Colonic mucosa (tissue), 4 donors: ENCODE measurements at places on chromosomes 4 and X. TPM values are rescaled to one million over a fixed set of nuclear protein-coding genes. Genes with fewer than 3 reads are reported as not detected.

GRCh38 chr4:182749667-182750167 is 167.5 kb downstream of the DCTD start:
- H3K36me3 ChIP-seq = no peaks in the 10 kb centered on the region
- H3K27ac ChIP-seq = no peak overlapping the region
- DNase-seq = no peak
- no peak overlapping the region for H3K4me3 ChIP-seq
- H3K27me3 ChIP-seq = no peaks in the 10 kb centered on the region
- no peaks in the 10 kb centered on the region for H3K4me1 ChIP-seq

DNA sequence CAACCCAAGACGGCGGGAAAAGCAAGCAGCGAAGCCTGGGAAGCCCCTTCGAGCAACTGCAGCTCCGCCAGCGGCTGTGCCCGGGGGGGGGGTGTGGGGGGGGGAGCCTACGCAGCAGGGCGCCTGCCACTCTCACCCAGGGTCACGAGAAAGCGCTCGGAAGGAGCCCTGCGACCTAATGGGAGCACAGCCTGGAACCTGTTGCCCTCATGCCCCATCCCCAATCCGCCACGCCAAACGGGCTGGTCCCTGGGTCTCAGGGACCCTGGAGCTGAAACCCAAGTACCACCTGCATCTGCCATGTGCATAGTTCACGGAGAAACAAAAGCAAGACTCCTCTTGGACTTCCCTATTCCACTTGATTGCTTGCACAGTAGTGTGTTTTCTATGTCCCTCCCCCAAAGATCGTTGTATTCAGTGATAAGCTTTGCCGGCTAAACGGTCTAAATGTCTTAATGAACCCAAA is 359 bp upstream of the GAB3 start:
- no peak overlapping the region for H3K27ac ChIP-seq
- no peak overlapping the region for H3K4me3 ChIP-seq
- peaks cover 11% of the 10 kb centered on the region for H3K27me3 ChIP-seq
- DNase-seq = no peak
- H3K36me3 ChIP-seq = no peaks in the 10 kb centered on the region
- H3K4me1 ChIP-seq = no peaks in the 10 kb centered on the region

DNA sequence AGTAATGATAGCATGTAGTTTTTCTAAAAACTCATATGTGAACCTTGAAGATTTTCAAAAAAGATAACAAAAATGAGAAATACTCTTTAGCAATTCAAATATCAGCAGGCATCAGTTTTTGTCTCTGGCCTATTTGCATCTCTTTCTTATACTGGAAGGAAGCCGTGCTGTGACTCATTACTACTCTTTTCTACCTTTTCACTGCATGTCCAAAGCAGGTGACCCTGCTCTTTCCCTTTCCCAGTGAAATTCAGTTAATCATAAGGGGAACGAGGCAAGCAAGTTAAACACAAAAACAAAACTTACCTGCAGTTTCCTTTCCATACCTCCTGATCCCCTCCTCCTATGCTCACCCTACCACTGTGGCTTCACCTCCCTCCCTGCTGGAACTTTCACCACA is 9.3 kb downstream of the SPATA4 start:
- no peaks in the 10 kb centered on the region for H3K36me3 ChIP-seq
- DNase-seq = no peak
- no peak overlapping the region for H3K27ac ChIP-seq
- H3K4me3 ChIP-seq = no peak overlapping the region

DNA sequence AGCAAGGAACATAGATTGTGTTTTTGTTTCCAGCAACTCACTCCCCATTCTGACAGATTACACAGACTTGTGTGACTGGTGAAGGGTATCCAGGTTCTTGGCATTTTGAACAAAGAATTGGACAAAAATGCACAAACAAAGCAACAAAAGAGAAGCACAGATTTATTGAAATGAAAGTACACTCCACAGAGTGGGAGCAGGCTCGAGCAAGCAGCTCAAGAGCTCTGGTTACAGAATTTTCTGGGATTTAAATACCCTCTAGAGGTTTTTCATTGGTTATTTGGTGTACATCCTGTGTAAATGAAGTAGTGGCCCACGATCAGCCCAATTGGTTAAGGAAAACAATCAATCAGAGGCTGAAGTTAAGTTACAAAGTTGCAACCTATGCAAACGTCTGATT is 155.0 kb upstream of the JADE1 start:
- H3K36me3 ChIP-seq = no peaks in the 10 kb centered on the region
- no peaks in the 10 kb centered on the region for H3K27me3 ChIP-seq
- no peak overlapping the region for H3K27ac ChIP-seq
- peaks cover 5% of the 10 kb centered on the region for H3K4me1 ChIP-seq
- H3K4me3 ChIP-seq = no peak overlapping the region

DNA sequence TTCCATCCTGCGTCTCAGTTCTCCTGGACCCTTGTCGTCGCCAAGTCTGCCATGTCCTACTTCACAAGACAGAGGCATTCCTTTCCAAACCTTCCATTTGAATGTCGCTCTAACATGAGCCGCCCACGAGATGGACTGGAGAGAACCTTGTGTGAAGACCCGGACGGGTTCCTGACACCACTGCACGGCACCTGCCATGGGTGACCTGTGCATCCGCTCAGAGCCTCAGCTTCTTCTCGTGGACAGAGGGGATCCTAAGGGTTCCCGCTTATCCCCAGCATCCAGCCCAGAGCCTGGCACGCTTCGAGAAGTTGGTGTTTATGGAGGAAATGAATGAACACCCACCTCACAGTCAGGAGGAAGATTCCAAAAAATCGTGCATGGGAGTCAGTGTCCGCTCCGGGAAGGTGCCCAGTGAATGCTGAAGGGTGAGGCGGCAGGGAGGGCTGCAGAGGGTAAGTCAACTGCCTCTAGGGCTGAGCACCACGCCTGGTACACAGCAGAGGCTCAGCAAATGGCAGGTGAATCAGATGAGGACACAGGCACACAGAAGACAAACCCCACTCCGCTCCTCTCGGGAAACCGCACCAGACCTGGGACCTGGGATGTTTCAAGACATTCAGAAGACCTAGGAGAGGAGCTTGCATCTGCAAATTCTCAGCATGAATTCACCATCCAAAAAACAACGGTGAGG is 52.6 kb downstream of the WFS1 start:
- H3K27me3 ChIP-seq = no peaks in the 10 kb centered on the region
- DNase-seq = no peak
- H3K36me3 ChIP-seq = no peaks in the 10 kb centered on the region
- no peak overlapping the region for H3K4me3 ChIP-seq
- H3K27ac ChIP-seq = no peak overlapping the region

DNA sequence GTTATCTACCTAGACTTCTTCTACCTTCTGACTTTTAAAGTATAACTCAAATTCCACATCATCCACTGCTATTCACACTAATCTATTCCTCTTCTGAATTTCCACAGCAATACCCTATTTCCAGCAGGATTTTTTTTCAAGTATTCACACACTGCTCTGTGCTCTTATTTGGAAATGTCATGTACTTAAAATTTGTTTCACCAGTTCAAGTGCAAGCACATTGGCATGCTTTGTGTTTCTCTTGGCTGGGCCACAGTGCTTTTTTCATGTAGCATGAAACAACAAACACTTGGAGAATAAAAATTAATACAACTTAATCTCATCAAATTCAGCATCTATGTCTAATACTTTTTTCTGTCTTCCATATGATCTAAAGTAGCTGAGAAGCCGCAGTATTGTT is 161.8 kb upstream of the PCDH18 start:
- DNase-seq = no peak
- H3K4me1 ChIP-seq = no peaks in the 10 kb centered on the region
- H3K4me3 ChIP-seq = no peak overlapping the region
- H3K36me3 ChIP-seq = no peaks in the 10 kb centered on the region
- no peaks in the 10 kb centered on the region for H3K27me3 ChIP-seq

- H3K27me3 ChIP-seq = no peaks in the 10 kb centered on the region
- no peak for DNase-seq
- H3K27ac ChIP-seq = no peak overlapping the region
- H3K4me3 ChIP-seq = no peak overlapping the region
- no peaks in the 10 kb centered on the region for H3K36me3 ChIP-seq
These were observed 162.9 kb upstream of the SPIN4 start for GRCh38 chrX:63513825-63514568.

GRCh38 chr4:166049036-166049435 is 176.0 kb downstream of the TLL1 start:
- no peak overlapping the region for H3K4me3 ChIP-seq
- H3K36me3 ChIP-seq = no peaks in the 10 kb centered on the region
- no peaks in the 10 kb centered on the region for H3K4me1 ChIP-seq
- no peaks in the 10 kb centered on the region for H3K27me3 ChIP-seq

- no peaks in the 10 kb centered on the region for H3K4me1 ChIP-seq
- H3K27me3 ChIP-seq = no peaks in the 10 kb centered on the region
- no peak overlapping the region for H3K27ac ChIP-seq
- DNase-seq = no peak
These were observed 230.5 kb downstream of the MGST2 start for GRCh38 chr4:139896091-139896604.

GRCh38 chrX:45143455-45143854 is 57.2 kb downstream of the DIPK2B start:
- H3K4me3 ChIP-seq = no peak overlapping the region
- no peak overlapping the region for H3K27ac ChIP-seq
- no peaks in the 10 kb centered on the region for H3K36me3 ChIP-seq
- no peaks in the 10 kb centered on the region for H3K27me3 ChIP-seq
- no peaks in the 10 kb centered on the region for H3K4me1 ChIP-seq
- DNase-seq = no peak

DNA sequence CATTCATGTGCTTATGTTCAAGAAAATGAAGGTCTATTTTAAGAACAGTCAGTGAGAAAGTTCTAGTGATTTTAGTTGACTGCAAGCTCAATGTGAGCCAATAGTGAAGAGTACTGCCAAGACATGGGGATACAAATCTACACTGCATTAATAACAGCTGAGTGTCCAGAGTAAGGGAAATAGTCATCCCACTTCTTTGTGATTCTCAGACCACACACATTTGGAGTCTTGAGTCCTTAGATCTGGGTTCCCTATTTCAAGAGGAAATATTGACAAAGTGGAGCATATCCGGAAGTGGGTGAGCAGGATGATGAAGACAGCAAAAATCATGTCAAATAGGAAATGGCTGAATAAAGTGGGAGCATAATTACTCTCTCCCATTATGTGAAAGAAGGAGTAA is 171.1 kb downstream of the LARP7 start:
- no peak overlapping the region for H3K27ac ChIP-seq
- no peaks in the 10 kb centered on the region for H3K36me3 ChIP-seq
- H3K4me3 ChIP-seq = no peak overlapping the region
- no peaks in the 10 kb centered on the region for H3K27me3 ChIP-seq

DNA sequence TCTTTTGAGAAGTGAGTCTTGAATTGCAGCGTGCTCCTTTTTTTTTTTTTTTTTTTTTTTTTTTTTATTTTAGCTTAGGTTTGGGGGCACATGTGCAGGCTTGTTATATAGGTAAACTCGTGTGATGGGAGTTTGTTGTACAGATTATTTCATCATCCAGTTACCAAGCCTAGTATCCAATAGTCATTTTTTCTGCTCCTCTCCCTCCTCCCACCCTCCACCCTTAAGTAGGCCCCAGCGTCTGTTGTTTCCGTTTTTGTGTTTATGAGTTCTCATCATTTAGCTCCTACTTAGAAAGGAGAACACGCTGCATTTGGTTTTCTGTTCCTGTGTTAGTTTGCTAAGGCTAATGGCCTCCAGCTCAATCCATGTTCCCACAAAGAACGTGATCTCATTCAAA is 81.3 kb upstream of the TSPAN5 start:
- no peaks in the 10 kb centered on the region for H3K4me1 ChIP-seq
- H3K27ac ChIP-seq = no peak overlapping the region
- DNase-seq = no peak
- H3K27me3 ChIP-seq = no peaks in the 10 kb centered on the region
- H3K36me3 ChIP-seq = no peaks in the 10 kb centered on the region

DNA sequence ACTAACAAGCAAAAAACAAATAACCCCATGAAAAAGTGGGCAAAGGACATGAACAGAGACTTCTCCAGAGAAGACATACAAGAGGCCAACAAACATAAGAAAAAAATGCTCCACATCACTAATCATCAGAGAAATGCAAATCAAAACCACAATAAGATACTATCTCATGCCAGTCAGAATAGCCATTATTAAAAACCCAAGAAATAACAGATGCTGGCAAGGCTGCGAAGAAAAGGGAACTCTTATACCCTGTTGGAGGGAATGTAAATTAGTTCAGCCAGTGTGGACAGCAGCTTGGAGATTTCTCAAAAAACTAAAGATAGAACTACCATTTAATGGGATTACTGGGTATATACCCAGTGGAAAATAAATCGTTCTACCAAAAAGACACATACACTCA is 79.6 kb downstream of the MAPK10 start:
- H3K36me3 ChIP-seq = no peaks in the 10 kb centered on the region
- H3K27me3 ChIP-seq = no peaks in the 10 kb centered on the region
- no peak overlapping the region for H3K27ac ChIP-seq
- no peak for DNase-seq

GRCh38 chr4:125735102-125735501 is 420.3 kb downstream of the FAT4 start:
- no peak overlapping the region for H3K4me3 ChIP-seq
- DNase-seq = no peak
- no peaks in the 10 kb centered on the region for H3K4me1 ChIP-seq
- H3K36me3 ChIP-seq = no peaks in the 10 kb centered on the region
- H3K27ac ChIP-seq = no peak overlapping the region
- H3K27me3 ChIP-seq = no peaks in the 10 kb centered on the region

- no peak overlapping the region for H3K4me3 ChIP-seq
- no peaks in the 10 kb centered on the region for H3K36me3 ChIP-seq
- H3K27me3 ChIP-seq = no peaks in the 10 kb centered on the region
- no peak for DNase-seq
- H3K27ac ChIP-seq = no peak overlapping the region
- H3K4me1 ChIP-seq = no peaks in the 10 kb centered on the region
These were observed 17.2 kb upstream of the ADGRL3 start for GRCh38 chr4:61182915-61183314.

The MAPK10 gene
- 4.4 TPM for total RNA-seq

DNA sequence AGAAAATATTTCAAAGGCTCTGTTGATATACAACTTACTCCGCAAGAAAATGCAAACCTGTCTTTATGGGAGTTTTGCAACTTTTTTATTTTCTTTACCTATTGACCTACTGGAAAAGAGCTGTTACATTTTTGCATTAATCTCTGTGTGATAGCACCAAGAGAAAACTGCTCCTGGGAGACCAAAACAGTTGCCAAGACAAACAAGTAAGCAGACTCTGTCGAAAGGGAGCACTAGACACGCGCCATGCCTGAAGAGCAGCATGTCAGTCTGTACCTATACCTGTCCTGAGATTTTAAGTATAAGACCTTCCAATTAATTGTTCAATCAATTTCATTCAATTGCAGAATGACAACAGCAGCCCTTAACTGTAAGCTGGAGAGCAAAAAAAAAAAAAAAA is 56.0 kb upstream of the TECRL start:
- H3K4me3 ChIP-seq = no peak overlapping the region
- no peaks in the 10 kb centered on the region for H3K36me3 ChIP-seq
- no peak for DNase-seq
- no peak overlapping the region for H3K27ac ChIP-seq
- H3K4me1 ChIP-seq = no peaks in the 10 kb centered on the region
- no peaks in the 10 kb centered on the region for H3K27me3 ChIP-seq
